HepG2 (cell line): ENCODE measurements at places on chromosomes 6 and 20.

DNA sequence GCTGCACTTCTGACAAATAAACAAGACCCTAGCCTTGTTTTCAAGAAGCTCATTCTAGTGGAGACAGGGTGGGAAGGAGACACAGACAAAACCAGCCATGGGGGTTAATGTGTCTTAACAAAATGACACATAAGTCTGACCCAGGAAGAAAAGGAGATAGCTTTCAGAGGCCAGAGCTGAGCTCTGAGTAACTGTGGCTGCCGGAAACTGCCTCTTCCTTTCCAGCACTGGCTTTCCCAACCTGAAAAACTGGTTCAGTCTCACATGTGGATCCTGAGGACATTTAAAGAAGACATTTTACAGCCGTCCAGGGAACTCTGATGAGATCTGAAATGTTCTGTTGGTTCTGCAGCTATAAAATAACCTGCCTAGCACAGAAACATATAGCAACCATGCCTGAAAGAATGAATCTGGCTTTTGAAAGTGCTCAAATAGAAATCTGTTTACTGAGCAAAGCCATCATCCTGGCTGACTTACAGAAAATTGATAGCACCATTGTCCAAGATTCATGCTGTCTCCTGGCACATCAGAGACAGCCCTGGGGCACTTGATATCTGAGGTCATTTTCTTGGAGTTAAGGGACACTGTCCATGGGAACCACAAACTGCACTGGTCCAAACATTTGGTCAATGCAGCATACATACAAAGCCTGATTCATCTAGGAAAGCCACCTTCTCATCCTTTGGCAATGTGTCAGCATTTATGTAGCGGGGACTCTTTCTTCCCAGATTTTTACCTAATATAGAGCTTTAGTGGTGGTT lies 83.2 kb upstream of the PAX1 start:
- DNase-seq: no peak

- no peak for DNase-seq
Measured at GRCh38 chr20:60304931-60305330, 346.7 kb downstream of the CDH26 start.

DNA sequence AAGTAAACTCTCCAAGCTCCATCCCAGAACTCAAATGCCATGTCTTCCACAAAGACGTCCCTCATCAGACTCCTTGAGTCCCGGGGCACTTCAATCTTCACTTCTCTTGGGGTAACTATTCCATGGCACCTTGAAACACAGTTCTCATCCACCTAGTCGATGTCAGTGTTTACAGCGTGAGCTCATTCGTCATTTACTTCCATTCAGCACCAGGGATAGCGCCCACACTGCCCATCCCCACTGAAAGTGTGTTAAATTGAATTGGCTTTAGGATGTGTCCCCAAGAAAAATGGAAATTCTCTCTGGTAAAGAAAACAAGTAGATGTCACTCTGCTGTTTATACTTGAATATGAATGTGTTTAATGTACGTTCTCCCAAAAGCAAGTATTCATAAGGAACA lies 31.3 kb downstream of the KCNK15 start:
- peak; percentile 31 for DNase-seq

GRCh38 chr20:51409192-51409880 lies 133.2 kb downstream of the NFATC2 start:
- no peak for DNase-seq

GRCh38 chr6:12408752-12409151 lies 118.6 kb downstream of the EDN1 start:
- DNase-seq: no peak

DNA sequence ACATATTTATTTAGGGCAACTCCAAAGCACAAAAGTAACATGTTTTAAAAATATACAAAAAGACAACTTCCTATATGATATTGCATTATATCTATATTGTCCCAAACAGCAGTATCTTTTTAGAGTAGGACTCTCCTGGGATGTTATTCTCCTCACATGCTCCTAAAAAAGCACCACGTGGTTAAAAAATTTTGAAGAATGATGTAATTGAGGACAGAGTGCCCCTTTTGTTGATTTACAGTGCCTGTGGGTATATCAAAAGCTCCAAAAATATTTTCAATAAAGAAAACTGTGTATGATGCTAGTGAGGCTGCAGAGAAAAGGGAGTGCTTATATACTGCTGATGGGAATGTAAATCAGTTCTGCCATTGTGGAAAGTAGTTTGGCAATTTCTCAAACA lies 130.3 kb upstream of the HDAC2 start:
- DNase-seq: no peak

DNA sequence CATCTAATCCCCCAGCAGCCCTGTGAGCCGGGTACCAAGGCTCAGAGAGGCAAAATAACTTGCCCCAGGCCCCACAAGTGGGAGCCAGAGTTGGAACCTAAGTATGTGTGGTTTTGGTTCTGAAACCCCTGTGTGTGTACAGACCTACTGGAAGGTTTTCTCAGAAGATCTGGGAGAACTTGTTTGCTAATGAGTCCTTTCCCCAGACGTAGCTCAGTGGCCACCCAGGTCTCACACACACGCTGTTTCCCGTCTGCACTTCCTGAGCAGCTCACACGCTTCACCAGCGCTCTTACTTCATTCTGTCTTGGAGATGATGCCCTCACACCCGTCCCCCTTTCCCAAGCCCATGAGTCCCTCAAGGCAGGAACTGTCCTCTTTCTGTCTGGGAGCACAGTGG lies 8.2 kb downstream of the CCN5 start:
- no peak for DNase-seq

- DNase-seq: peak; percentile 71
Measured at GRCh38 chr6:111997078-111997852, 56.6 kb upstream of the CCN6 start.
